H7 (cell line): ENCODE measurements at places on chromosomes 1 and 21.

DNA sequence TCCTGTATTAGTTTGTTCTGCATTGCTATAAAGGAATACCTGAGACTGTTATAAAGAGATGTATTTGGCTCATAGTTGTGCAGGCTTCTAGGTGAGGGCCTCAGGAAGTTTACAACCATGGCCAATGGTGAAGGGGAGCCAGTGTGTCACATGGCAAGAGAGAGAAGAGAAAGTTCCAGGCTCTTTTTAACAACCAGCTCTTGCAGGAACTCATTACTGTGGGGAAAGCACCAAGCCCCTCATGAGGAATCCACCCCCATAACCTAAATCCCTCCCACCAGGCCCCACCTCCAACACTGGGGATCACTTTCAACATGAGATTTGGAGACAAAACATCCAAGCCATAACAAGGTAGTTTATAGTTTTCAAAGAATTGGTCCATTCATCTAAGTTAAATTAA lies 5.0 kb upstream of the MEAF6 start:
- no peak for DNase-seq

DNA sequence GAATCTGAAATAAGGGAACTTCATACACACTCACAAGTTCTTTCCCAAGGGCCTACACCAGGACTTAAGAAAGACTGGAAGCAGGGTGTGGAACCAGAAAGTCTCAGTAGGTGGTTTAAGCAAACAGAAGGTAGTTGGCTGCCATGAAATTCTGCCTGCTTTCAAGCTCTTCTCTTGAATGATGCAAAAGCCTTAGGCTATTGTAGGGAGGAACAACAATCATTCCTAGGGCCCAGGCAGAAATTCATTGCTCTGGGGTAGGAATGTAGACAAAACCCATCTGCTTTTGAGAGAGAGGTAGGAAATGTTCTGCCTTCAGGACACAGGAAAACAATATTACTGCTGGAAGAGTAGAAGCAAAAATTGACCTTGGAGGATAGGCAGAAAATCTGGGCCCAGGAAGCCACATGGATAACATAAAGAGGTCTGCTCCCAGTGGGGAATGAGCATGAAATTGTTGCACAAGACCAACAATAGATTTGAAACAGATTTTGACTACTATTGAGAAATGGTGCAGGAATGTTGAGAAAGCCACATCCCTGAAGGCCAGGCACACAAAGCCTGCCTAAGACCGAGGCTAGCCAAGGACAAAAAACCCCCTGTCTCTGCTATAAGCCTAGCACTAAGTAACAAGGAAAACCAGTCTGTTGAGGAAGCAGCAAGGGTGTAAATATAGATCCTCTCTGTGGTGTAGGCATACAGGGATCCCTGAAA lies 22.7 kb upstream of the SFT2D2 start:
- no peak for DNase-seq

DNA sequence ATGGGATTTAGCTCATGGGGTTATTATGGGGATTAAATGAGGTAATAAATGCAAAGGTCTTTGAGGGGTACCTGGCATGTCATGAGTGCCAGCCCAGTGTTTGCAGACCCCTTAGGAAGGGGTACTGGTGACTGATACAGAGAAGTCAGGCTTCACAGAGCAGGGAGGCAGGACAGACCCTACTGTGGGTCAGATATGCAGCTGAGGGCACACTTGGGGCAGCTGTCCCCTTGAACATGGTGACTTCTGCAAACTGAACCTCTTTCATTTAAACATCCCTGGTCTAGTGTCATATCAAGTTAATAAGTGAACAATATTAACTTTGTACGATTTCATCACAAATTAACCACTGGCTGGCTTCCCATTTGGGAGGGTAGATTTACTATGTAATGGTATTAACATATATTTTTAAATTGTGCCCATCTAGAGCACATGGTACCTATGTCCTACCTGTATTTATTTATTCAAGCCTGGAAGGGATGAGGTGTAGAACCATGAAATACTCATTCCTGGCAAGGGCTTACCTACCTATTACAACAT lies 25.9 kb downstream of the STPG1 start:
- no peak for DNase-seq

DNA sequence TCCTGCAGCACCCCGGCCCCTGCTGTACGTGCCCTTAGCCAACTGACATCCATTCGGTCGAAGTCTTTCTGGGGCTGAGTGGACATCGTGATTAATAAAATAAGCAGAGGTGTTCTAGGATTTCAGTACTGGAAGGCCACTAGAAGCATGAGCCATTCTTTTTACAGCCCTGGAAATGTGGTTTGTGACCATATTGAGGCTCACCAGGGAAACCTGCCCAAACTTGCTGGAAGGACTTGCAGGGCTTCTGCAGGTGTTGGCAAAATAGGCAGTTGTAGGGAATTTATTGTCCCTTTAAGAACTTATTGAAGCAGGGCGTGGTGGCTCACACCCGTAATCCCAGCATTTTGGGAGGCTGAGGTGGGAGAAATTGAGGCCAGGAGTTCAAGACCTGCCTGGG lies 80.8 kb downstream of the DOP1B start:
- DNase-seq, result no peak

- no peak for DNase-seq
Observed at GRCh38 chr1:8214501-8215173, 103.3 kb upstream of the SLC45A1 start.

DNA sequence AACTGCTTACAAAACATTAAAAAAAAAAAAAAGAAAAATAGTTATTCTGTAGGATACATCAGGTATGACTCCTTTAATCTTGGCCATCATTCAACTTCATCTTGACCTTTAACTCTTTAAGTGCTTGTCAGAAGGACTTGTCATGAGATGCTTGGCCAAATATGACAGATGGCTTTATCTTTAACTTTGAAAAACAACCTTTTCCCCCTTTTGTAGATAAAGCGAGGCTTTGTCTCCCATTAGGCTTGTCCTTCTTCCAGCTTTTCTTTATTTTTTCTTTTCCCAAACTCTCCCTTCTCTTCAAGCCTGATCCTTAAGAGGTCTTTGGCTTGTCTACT lies 2.3 kb downstream of the SRSF10 start:
- no peak for DNase-seq

- no peak for DNase-seq
Observed at GRCh38 chr1:109793089-109793485, 29.4 kb upstream of the EPS8L3 start.

DNA sequence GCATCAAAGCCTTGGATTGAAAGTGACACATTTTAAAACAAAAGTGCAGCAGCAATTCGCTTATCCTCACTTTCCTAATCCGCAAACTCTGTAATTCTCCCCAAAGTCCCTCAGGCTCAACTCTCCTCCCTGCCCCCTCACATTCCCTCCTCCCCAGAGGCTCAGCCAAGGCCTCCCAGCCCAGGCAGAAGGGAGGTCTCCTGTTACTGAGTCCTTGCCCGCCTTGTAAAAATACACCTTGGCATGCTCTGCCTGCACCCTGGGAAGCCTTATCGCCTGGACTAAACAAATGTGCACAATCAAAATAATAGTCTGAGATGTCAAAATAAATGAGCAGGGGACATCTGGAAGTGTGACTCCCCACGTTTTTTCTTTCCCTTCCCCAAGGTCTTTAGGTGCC lies 109.7 kb downstream of the PLXNA2 start:
- no peak for DNase-seq

DNA sequence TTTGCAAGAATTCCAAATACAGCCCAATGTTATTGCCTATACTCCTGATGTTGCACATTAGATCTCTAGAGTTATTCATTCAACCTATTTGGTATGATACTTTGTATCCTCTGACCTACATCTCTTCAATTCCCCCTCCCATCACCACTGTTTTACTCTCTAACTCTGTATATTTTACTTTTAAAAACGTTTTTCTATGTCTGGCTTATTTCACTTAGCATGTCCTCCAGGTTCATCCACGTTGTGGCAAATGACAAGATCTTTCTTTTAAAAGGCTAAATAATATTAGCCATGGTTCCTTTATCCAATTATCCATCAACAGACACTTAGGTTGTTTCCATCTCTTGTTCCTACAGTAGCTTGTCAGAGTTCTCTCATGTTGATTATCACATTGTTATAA lies 207.1 kb upstream of the PTGFR start:
- no peak for DNase-seq

- no peak for DNase-seq
Observed at GRCh38 chr1:226687426-226687825, 51.7 kb downstream of the ITPKB start.

- no peak for DNase-seq
Observed at GRCh38 chr1:17024721-17025120, 13.0 kb upstream of the ATP13A2 start.

GRCh38 chr1:162353078-162353477 lies 23.6 kb downstream of the SPATA46 start:
- no peak for DNase-seq

DNA sequence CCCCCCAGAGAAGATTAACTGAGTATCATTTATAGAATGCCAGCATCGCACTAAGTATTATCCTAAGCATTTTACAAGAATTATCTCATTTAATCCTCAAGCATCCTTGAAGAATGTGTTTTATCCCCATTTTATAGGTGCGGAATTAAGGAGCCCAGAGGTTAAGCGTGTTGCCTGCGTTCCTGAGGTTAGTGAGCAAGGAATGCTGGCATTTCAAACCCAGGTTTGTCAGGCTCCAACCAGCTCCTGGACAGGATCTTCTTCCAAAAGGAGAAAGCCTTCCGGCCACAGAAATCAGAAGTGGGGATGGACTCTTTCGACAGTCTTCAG lies 82.3 kb downstream of the SSBP3 start:
- peak; percentile 23 for DNase-seq

- no peak for DNase-seq
Observed at GRCh38 chr1:171699531-171699930, 42.3 kb downstream of the VAMP4 start.
